Lower lobe of right lung (tissue), 2 donors: ENCODE measurements at places on chromosomes 13 and 19. TPM values are rescaled to one million over a fixed set of nuclear protein-coding genes. Genes with fewer than 3 reads are reported as not detected.

Gene VAV1
- 36.2 TPM for total RNA-seq

Gene CEACAM5
- total RNA-seq, result 99.7 TPM

Gene FXYD3
- 135 TPM for total RNA-seq

Gene FAM124A
- 4.1 TPM for total RNA-seq

Gene STOML3
- 2.7 TPM for total RNA-seq

Gene SWSAP1
- total RNA-seq, result 3.6 TPM

Gene GPR4
- total RNA-seq, result 10.5 TPM

Gene GAPDHS
- total RNA-seq, result not detected

Gene ZNF534
- 0.18 TPM for total RNA-seq

Gene PSG1
- total RNA-seq, result not detected

Gene TPTE2
- not detected for total RNA-seq

Gene PSG3
- not detected for total RNA-seq

Gene SIAH3
- total RNA-seq, result 0.06 TPM

Gene TMEM150B
- 45.5 TPM for total RNA-seq

GRCh38 chr13:33105387-33106005, 89.3 kb downstream of the KL start:
- no peak for DNase-seq

GRCh38 chr13:38979891-38980749, 10.5 kb downstream of the STOML3 start:
- DNase-seq, result no peak

- DNase-seq, result no peak
These were observed 101.5 kb upstream of the TSHZ3 start for GRCh38 chr19:31450696-31451095.

DNA sequence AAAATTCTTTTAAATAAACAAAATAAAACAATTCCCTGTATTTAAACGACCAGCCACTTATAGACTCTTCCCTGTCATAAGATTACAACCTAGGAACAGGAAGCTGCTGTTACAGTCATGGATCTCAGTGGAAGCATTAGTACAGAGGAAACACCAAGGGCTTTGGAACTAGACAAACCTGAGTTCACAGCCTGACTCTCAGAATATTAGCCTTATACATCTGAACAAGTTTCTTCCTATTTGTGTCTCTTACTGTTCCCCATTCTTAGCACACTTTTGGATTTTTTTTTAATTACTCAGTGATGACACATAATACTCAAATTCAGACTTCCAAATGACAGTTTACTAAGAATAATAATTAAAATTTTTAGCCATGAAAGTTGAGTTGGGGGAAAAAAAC, 46.1 kb downstream of the ZDHHC20 start:
- no peak for DNase-seq

DNA sequence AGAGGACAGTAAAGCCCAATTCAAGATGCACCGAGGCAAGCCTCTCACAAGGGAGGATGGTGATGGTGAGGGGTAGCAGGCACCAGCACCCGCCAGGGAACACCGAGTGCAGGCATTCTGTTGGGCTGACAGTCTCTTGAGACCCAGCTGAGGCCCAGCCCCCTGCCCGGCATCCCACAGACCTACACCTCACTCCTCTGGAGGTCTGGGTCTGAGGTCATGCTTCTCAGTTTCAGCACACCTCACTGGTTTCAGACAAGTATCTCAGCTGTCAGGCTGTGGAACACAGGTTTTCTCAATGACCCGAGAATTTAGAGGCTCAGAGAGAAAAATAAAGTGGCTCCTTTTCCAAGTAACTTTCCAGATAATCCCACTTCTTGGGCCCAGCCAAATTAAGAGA, 27.7 kb upstream of the EPHX3 start:
- DNase-seq, result no peak

GRCh38 chr13:45299194-45299593, 41.8 kb downstream of the TPT1 start:
- DNase-seq, result no peak

GRCh38 chr19:1093811-1094553, 1.2 kb downstream of the POLR2E start:
- no peak for DNase-seq

DNA sequence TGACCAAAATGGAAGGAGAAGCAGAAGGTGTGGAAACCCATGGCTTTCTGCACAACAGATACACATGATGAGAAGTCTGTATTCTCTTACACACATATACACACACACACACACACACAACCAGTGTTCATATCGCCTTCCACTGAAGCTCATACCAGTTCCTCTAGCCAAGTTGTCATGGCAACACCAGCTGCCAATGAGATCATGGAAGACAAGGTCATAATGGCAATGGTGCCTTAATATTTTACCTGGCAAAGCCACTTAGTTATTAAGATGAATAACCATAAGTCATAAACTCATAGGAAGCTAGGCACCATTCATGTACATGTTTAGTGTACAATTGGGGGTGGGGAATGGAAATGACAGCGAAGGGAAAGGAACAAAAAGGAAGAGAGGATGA, 2.6 kb upstream of the DHRS12 start:
- DNase-seq, result no peak

DNA sequence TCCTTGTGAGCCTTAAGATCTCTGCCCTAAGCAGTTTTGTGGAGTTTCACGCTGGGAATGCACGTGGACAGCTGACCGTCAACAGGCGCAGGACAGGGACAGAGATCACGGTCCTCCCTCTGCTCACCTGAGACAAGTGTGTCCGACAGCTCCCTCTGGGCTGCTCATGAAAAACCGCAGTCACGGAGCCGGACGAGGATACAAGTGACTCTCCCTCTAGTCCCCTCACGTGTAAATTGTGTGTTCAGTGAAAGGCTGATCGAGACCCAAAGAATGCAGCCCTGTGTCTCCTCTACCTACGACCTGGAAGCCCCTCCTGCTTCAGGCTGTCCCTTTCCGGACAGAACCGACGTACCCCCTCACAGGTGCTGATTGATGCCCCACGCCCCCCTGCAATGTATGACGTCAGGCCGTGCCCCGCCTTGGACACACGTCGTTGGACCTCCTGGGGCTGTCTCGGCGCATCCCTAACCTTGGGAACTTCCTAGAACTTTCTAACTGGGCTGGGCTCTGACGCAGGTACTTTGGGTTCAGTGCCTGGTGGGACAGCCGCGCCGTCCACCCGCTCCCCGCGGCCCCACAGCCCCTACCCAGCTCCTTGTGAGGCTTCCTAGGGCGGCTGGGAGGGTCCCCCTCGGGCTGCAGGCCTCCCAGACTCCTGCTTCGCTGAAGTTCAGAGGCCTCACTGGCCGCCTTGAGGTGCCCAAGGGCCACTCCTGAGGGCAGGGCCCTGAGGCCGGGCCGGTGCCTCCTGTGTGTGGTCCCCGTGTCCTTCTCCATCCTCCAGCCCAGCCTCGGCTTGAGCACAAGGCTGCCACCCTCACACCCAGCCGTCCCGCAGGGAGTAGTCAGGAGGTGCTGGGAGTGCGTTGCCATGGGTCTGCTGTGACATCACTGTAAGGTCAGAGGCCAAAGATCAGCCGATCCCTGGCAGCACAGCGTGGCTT, at the start of gene C13orf46:
Gene C13orf46, minus strand, starts transcription at position 859 of the 947 bp plus-strand sequence. Its CDS starts 79 bp downstream, at position 780.
- peak; percentile 36 for DNase-seq

DNA sequence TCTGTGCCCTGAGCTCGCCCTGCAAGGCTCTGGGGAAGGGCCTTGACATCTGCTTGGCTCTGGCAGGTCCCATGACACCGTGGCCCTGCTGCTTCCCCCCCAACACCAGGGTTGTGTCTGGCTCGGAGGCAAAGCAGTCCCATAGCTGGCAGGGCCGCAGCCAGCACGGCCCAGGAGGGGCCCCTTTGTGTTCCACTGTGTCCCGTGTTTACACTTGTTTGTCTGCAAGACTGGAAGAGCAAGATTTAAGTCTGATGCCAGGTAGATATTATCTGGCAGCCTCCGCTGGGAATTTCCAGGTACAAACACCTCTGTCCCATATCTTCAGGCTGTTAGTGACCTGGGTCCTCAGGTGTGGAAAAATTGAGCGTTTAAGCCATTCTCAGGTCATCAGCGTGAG, 44.3 kb downstream of the MCF2L start:
- DNase-seq, result peak; percentile 45

DNA sequence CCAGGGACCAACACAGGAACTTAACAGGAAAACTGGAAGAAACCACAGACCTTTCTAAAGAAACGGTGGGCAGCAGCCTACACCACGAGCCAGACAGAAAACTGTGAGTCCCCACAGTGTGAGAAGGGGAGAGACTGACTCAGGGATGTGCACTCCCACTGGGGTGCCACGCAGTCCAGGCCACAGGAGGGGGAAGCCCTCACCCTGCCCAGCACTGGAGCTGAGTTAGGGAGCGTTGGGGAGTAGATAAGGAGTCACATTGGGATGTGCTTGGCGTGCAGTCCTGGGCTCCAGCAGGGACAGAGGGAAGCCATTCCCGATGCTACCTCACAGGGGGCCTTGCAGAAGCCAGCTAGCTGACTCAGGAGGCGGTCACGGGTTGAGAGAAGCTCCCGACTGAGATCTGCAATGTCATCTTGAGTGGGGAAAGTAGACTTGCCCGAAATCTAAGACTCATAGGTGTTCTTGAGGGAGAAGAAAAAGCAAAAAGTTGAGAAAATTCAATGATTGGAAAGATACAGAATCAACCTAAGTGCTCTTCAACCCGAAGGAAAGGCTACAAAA, 17.3 kb downstream of the SIGLEC8 start:
- no peak for DNase-seq

- no peak for DNase-seq
These were observed 11.0 kb downstream of the PRKCG start for GRCh38 chr19:53892981-53893325.

- DNase-seq, result no peak
These were observed 1.3 kb upstream of the AKT2 start for GRCh38 chr19:40286235-40286970.

DNA sequence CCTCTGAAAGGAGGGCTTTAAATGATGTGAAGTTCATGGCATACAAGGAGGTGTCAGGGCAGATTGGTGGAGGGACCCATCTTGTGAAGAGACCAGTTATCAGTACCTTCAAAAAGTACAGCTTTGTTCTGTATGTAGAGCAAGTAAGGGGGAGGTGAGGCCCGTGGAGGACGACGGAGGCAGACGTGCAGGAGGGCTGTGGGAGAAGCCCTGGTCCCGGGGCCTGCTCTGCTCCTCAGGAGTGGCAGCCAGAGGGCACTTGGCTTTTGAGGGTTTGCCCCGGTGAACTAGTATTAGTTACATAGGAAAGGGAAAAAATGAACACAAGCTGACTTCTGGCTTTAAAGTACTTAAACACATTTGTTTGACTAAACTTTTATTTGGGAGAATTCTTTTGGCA, 42.1 kb downstream of the COG3 start:
- no peak for DNase-seq
